Stimulated activated CD4-positive, alpha-beta T cell treated with anti-CD3 and anti-CD28 coated beads, Interleukin-2, amount 100 ng/mL, for 4 hours (primary cell): ENCODE measurements at places on chromosomes 1 and 21.

DNA sequence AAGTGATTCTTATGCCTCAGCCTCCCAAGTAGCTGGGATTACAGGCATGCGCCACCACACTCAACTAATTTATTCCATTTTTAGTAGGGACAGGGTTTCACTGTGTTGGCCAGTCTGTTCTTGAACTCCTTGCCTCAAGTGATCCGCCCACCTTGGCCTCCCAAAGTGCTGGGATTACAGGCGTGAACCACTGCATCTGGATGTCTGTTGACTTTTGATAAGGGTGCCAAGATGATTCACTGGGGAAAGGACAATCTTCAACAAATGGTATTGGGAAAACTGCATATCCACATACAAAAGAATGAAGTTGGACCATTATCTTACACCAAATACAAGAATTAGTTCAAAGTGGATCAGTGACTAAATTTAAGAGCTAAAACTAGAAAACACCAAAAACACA lies 19.8 kb downstream of the RO60 start:
- no peak for DNase-seq

- no peak for DNase-seq
Measured at GRCh38 chr1:94619731-94620130, 78.2 kb upstream of the F3 start.

DNA sequence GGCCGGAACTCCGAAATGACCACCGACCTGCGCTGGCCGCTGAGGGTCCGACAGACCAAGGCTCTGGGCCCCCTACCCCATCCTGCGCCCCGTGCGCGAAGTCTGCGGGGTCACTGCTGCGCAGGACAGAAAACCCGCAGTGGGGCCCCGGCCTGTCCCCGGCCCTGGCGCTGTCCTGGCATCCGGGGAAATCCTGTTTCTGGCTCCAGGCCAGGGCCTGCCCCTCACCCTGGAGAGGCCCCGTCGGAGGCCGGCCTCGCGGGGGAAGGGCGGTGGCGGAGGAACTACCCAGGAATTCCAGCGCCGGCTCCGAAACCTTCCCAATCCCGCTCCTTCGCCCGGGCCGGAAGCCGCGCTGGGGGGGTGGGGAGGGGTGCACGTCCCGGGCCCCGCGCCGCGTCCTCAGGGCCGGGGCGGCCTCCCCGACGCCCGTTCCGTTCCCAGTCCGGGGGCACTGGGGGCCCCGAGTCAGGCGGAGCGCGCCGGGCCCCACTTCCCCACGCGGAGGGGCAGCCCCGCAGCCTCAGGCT lies 77.0 kb downstream of the MORN1 start:
- DNase-seq = no peak

DNA sequence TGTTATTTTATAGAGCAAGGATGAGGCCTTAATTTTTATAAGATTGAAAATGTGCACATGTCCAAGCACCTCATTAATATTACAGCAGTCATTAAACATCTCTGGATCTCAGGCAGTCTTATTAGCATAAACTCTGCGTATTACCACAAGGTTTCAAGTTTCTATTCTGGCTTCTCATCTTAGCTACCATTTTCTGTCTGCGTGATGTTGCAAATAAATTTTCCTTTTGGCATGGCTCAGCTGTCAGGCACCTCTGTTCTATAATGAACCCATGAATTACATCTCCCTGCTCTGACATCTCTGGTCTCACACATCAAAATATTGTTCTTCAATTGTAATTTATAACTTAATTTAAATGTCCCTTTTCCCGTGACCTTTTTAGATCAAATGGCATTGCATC lies 156.5 kb downstream of the SLC45A1 start:
- no peak for DNase-seq

- DNase-seq = no peak
Measured at GRCh38 chr1:31843506-31843905, 27.7 kb upstream of the SPOCD1 start.

GRCh38 chr21:46150073-46150472 lies 5.3 kb downstream of the FTCD start:
- no peak for DNase-seq

GRCh38 chr1:44318097-44319088 lies 36.7 kb downstream of the ERI3 start:
- DNase-seq = peak; percentile 29

DNA sequence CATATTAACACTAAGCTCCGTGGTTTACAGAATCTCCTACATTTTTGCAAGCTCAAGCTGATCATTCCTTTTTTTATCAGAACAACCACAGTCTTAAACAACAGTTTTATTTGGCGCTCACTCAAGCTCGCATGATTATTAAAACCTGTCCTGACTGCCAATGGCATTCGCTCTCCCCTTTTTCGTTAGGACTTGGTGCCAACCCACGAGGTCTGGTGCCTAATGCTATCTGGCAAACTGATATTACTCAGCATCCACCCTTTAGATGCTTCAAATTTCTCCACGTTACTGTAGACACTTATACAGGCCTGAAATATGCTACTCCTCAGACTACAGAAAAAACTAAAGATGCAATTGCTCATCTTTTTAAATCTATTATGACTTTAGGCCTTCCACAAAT lies 23.0 kb upstream of the ITLN1 start:
- DNase-seq = no peak

DNA sequence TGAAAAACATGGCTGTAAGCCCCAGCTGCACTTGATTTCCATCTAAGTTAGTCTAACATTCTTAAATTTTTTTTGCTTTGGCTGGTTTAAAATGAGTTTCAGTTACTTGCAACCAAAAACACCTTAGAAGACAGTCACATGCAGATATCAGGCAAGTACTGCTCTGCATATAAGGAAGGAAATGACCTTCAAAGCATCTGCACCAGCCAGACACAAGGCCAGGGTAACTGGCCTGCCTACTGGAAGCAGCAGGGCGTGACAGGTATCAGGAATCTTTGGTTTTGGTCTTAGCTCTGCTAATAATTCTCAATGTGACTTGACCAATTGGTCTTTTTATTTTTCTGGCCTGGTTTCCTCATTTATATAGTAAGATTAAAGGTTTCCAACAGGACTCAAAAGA lies 33.5 kb downstream of the SCYL3 start:
- DNase-seq = no peak

DNA sequence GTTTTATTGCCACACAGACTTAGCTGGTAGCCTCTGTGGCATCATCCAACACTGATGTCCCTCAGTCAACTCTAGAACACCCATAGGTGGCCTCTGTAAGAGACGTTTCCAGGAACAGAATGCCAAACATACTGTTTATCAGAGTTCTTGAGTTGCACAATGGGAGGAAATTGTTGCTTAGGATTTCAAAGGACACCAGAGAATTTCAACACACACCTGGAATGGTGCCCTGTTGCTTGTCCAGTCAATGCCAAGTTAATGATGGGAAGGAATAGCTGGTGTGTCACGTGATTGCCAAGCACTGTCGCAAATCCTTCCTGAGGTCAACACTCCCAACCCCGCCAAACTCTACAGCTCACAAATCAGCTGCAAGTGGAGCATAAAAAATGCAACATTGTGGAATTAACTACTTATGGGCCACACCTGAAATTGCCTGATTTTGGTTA lies 28.6 kb upstream of the DUSP23 start:
- DNase-seq = no peak
